NCI-H524 (cell line): ENCODE measurements at places on chromosomes 3 and 15.

DNA sequence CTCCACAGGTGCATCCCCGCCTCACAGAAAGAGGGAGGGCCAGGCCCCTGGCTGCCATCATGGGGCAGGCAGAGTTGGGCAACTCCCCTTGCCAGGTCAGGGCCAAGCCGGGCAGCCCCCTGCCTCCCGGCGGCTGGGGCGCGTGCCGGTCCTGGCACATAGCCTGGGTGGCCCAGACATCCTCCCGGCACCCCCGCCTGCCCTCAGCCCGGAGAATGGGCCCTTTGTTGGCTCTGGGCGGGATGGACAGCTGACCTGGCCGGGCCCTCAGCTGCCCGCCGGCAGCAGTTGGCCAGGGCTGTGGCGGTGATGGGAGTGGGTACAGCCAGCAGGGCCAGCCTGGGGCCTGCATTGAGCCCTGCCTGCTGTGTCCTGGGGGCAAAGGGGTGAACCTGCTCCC, 16.5 kb downstream of the PLXNA1 start:
- no peak for DNase-seq

DNA sequence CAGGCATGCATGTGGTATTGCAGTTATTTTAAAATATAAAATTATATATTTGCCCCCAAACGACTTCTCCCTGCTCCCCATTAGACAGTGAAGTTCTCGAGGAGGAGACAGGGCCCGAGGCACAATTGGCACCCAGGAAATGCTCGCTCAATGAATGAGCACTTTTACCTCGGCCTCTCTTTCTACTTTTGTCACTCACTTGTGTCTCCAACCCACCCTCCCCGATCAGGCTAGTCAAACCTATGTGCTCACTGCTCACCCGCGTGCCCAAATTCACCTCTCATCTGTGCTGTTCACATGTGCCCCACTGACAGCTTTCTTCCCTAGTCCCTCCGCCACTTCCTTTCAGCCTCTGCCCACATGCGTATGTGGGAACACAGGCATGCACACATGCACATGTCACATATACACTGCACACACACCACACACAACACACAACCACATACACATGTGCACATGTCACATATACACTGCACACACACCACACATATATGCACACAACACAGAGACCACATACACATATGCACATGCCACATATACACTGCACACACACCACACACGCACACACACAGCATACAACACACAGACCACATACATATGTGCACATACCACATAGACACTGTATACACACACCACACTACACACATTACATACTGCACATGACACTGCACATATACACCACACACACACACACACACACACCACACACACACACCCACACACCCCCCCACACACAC, 46.3 kb upstream of the DLG1 start:
- DNase-seq = no peak

GRCh38 chr3:126983276-126983652, 349 bp downstream of the PLXNA1 start:
- no peak for DNase-seq

GRCh38 chr15:69161079-69161877, 843 bp downstream of the GLCE start:
- peak; percentile 45 for DNase-seq

GRCh38 chr3:111961461-111962164, 17.2 kb upstream of the ABHD10 start:
- DNase-seq = peak; percentile 11

DNA sequence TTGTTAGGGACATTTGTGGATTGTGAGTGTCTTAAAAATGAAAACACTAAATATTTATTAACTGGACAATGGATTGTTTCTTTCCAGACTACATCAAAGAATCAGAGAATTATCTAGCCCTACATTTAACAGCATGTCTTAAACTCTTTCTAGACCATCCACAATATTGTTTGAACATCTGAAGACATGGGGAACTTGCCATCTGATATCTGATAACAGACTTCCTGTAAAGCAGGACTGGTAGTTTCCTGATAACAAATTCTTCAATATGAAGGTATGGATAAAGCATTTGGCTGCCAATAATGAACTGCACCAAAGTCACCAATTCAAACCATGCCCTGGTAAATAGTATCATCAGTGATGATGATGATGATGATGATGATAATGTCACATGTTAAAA, 26.2 kb upstream of the HACD2 start:
- no peak for DNase-seq

GRCh38 chr3:101512396-101512645, 691 bp downstream of the SENP7 start:
- DNase-seq = peak; percentile 74

- DNase-seq = no peak
These were observed 2.6 kb upstream of the WDR6 start for GRCh38 chr3:49004352-49005302.

DNA sequence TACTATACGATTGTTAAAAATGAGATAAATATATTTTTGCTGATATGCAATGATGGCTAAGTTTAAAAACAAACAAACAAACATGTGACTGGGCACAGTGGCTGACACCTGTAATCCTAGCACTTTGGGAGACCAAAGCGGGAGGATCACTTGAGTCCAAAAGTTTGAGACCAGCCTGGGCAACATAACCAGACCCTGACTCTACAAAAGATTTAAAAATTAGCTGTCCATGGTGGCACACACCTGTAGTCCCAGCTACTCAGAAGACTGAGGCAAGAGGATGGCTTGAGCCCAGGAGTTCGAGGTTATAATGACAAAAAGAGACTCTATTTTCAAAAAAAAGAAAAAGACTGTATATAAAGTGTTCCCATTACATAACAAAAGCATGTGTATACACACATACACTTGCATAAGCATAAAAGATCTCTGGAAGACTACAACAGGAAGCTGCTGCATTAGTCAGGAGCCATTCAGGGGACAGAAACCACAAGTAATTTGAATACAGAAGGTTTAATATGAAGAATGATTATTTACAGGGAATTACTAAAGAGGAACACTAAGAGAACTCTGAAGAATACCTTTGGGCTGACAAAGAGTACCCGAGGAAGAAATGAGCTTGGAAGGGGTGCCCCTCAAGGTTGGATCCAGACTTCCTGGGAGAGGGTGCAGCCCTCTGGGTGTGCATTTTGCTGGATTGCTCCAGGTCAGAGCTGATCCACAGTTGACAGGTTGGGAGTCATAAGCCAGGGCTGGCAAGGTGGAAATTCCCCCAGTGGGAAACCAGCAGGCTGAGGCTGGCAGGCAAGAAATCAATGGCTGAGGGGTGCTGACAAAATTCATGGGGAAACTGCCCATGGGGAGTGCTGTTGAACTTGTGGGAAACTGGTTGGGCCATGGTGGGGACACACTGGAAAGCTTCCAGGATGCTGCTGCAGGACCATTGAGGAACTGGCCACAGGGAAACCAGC, 9.3 kb upstream of the TM4SF18 start:
- DNase-seq = no peak

GRCh38 chr15:28915935-28916334, 30.2 kb downstream of the APBA2 start:
- no peak for DNase-seq

- peak; percentile 25 for DNase-seq
These were observed 613.8 kb downstream of the DIPK2A start for GRCh38 chr3:144585408-144585807.

- DNase-seq = no peak
These were observed 175.6 kb downstream of the AKAP13 start for GRCh38 chr15:85555875-85556617.

GRCh38 chr3:129058441-129059200, 2.0 kb upstream of the GP9 start:
- DNase-seq = peak; percentile 23

GRCh38 chr15:98525661-98526001, 122.7 kb upstream of the IGF1R start:
- no peak for DNase-seq

- DNase-seq = no peak
These were observed 294.3 kb downstream of the CNTN4 start for GRCh38 chr3:2392981-2393380.

DNA sequence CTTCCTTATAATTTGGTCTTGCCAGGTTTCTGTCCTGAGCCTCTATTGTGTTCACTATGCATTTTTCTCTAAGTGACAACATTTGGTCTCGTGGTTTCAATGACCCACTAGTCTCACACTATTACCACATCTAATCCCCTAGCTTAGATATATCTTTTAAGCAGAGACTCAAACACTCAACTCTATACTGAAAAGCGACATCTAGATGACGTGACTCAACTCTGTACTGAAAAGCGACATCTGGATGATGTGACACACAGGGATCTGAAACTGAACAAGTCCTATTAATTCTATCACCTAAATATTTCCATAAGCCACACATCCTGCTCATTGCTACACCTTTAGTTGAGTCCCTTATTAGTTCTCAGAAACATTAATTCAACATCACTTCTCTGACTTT, 141.7 kb upstream of the MBNL1 start:
- DNase-seq = no peak

- DNase-seq = no peak
These were observed 28.5 kb downstream of the PLA1A start for GRCh38 chr3:119626196-119626595.

- DNase-seq = no peak
These were observed 3.8 kb upstream of the PCOLCE2 start for GRCh38 chr3:142892714-142893113.

DNA sequence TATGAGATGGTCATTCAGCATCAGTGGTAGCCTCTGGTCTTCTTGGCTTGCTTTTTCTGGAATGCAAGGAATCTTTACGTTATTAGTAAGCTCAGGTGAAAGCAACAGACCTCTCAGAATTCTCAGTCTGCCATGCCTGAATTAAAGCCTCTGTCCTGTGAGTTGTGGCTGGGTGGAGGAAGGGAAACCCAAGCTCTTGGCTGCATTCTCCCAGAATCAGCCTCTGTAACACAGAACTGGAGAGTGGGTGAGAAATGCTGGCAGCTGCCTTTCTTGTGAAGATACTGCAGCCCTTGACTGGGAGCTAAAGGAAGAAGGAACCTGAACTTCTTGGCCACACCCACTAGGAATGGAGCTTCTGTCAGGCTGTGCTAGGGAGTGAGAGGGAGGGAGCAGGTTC, 505.8 kb downstream of the EPHA3 start:
- DNase-seq = no peak

DNA sequence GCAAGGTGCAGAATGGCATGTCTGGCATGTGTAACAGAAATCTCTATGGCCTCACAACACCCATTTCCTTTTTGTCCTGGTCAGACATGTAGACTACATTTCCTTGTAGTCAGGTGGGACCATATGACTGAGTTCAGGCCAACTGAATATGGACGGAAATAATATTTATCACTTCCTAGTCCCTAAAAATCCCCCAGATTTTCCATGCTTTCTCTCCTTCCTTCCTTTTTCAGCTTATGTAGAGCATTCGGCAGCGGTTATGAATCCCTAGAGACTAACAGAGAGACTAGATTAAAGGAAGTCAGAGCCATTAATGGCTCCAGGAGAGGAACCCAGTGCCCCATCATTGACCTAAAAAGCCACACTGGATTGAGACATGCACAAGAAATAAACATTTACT, 35.8 kb downstream of the SLC9A9 start:
- DNase-seq = no peak

DNA sequence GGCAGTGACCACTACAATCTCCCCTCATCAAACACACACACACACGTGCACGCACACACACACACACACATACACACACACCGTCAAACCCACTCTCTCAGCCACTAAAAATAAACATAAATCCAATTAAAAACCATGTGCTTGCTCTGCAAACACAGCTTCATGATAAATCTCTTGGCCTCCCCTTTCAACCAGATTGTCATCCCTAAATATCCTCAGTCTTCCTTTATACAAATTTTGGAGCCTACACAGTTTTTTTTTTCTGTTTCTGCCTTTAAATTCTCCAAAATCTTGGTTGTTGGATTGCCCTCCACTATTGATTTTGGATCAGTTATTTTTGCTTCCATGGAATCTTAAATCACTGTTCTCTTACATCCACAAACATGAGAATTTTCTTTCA, 245.6 kb downstream of the SATB1 start:
- DNase-seq = no peak

GRCh38 chr3:52404391-52404790, 40.5 kb downstream of the SEMA3G start:
- no peak for DNase-seq

GRCh38 chr15:96321639-96322535, 8.6 kb upstream of the NR2F2 start:
- DNase-seq = peak; percentile 66
